ENCODE measurements at places on chromosomes 1 and 21.
A peak's percentile ranks its signal among the peaks of the same experiment; 100 is the strongest.

DNA sequence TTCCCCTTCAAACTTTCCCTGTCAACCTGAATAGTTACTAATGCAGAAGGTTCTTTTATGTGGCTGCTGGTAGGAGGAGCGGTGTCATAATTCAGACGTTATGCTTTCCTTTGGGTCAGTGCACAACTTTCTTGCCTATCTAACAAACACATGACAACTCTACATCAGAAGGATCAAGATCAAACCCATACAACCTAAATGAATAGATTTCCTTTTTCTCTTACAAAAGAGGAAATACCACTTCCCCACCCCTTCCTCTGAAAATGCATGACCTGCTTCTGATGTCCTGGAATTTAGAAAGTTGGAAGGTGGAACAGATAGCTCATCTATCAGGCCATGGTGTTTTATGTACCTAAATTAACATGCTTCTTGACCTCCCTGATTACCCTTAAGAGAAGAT, 75.7 kb upstream of the ADGRL4 start:
- no peak overlapping the region for H3K4me3 ChIP-seq
- no peaks in the 10 kb centered on the region for H3K27me3 ChIP-seq
- no peaks in the 10 kb centered on the region for H3K4me1 ChIP-seq
- H3K27ac ChIP-seq, result no peak overlapping the region

GRCh38 chr1:61852670-61853015, 110.4 kb downstream of the PATJ start:
- H3K4me3 ChIP-seq, result no peak overlapping the region
- no peak for DNase-seq
- H3K36me3 ChIP-seq, result no peaks in the 10 kb centered on the region
- no peak overlapping the region for H3K27ac ChIP-seq
- H3K4me1 ChIP-seq, result peaks cover 7% of the 10 kb centered on the region

DNA sequence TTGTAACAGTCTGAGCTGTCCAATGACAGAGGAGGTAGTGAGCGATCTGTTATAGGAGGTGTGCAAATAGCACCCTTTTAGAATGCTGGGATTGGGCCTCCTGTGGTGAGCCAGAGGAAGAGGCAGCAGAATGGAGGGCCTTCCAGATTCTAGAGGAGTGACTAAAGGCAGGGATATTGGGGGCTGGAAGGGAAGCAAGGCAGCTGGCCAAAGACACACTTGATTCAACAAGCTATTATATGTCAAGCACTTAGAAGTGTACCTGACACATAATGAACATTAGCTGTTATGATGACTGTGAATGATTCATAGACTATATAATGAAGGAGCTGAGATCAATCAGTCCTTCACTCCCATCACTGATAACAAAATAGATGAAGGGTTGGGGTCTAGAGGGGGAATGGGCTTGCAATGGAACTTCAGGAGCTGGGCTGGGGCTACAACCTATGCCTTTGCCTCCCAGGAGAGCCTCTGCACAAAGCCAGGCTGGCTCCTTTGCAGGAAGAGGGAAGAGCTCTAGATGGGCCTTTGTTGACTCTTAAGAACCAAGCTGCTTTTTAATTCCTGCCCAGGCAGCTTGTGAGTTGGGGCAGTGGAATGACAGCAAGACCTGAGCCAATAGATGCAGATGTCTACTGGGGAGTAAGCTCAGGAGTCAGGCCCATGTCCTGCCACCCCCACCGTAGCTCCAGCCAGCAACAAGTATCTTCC, 2.3 kb upstream of the MKNK1 start:
- no peak for DNase-seq
- H3K4me1 ChIP-seq, result peaks cover 55% of the 10 kb centered on the region
- no peaks in the 10 kb centered on the region for H3K36me3 ChIP-seq
- H3K4me3 ChIP-seq, result peak overlapping the region; percentile 72

- H3K27me3 ChIP-seq, result peaks cover 11% of the 10 kb centered on the region
- DNase-seq, result no peak
- no peaks in the 10 kb centered on the region for H3K36me3 ChIP-seq
- no peak overlapping the region for H3K27ac ChIP-seq
Measured at GRCh38 chr1:10753299-10753698, 43.1 kb downstream of the CASZ1 start.

DNA sequence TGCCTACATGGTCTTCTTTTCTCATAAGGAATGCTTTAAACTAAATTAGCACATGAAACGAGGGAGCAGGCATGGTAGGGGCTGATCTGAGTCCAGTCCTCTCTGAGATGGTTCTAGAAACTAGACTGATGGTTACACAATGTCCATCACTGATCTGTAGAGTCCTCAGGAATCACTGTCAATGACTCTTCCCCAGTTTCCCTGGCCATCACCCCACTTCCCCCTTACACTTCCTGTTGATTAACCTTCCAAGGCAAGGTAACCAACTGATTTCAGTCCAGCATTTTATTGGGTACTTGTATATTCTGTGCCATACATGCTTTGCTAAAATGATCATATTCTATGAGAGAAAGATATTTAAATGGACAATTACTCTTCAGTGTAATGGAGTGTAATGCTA, 100.6 kb upstream of the ARTN start:
- H3K4me1 ChIP-seq, result peaks cover 35% of the 10 kb centered on the region
- no peak for DNase-seq
- H3K36me3 ChIP-seq, result peaks cover 8% of the 10 kb centered on the region
- H3K4me3 ChIP-seq, result no peak overlapping the region

DNA sequence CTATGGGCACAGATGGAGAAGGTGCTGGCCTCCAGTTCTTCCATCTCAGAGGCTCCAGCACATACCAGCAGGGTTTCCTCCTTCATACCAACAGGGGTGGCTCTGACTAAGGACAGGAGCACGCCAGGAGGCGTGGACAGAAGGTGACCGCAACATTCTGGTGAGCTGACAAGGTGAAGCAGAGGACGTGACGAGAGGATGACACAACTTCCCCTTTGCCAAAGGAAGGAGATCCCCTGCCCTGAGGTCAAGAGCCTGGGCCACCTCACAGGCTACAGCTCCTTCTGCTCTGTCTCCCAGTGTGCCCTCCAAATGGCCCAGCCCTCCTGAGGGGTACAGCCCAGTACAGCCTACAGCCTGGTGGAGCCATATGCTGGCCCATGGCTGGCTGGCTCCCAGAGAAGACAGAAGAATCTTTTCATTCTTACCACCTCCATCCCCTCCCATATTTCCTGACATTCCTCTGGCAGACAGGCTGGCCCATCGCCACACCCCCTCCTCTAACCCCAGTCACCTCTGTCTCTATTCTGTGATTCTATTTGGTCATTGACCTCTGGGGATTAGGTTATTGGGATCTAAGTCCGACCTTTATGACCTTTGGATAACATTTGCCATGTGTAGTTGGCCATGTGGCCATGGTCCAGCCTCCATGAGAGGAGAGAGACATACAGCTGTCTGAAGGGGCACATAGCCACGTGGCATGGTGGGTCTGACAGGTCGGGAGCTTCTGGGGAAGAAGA, 5.1 kb upstream of the LAMB3 start:
- no peak overlapping the region for H3K4me3 ChIP-seq
- peak overlapping the region; percentile 45 for H3K27ac ChIP-seq
- H3K36me3 ChIP-seq, result no peaks in the 10 kb centered on the region
- no peak for DNase-seq

DNA sequence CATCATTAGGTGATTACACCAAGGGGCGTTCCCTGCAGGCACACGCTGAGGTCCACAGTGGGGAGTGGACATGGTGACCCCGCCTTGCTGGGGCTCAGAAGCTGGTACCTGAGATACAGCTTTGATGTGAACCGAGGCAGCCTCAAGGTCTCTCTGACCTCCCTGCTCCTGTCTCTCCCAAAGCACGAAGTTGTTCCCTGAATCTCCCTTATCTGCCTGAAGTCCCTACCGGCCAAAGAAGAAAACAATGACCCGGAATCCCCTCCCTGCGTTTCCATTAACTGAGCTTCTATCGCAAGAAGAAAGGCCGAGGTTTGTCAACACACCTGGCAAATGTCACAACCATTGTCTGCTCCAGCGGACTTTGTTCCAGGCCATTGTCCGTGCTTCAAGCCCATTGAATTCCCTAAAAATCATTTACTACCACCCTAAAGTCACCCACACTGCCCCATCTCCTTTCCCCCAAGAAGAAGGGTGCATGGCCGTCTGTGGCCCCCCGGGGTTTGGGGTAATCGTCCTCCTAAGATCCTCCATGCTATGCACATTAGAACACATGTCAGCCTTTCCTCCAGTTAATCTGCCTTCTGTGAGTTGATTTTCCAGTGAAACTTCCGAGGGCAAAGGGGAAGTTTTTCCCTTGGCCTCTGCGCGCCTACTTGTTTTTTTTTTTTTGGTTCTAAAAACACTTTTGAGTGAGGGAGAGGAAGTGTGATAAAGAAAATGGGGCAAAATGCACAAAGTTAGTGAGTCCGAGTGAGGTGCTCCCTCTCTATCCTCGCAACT, 48.1 kb upstream of the COL18A1 start:
- no peaks in the 10 kb centered on the region for H3K36me3 ChIP-seq
- peaks cover 7% of the 10 kb centered on the region for H3K4me1 ChIP-seq
- no peak for DNase-seq
- H3K27ac ChIP-seq, result no peak overlapping the region
- H3K4me3 ChIP-seq, result no peak overlapping the region
- peaks cover 42% of the 10 kb centered on the region for H3K27me3 ChIP-seq

GRCh38 chr1:182111496-182111895, 50.0 kb upstream of the ZNF648 start:
- H3K36me3 ChIP-seq, result peaks cover 2% of the 10 kb centered on the region
- H3K27ac ChIP-seq, result no peak overlapping the region
- DNase-seq, result no peak
- H3K27me3 ChIP-seq, result peaks cover 39% of the 10 kb centered on the region

DNA sequence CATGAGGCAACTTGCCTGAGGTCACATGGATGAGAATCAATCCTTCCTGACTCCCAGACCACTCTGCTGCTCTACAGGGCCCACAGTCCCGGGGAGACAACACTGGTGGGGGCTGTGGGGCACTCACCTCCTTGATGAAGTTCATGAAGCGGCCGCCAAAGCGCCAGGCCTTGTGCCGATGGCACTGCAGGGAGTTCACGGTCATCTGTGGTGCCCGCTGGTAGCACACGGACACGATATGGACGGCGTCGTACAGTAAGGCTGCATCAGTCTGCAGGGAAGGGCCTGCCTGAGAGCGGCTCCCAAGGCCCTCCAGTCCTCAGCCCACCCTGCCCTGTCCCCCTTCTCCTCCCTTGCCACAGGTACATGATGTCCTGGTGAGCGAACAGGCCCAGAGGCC, 175.3 kb downstream of the GRIK3 start:
- H3K27ac ChIP-seq, result no peak overlapping the region
- no peaks in the 10 kb centered on the region for H3K36me3 ChIP-seq
- peaks cover 74% of the 10 kb centered on the region for H3K27me3 ChIP-seq
- no peak for DNase-seq

GRCh38 chr1:205271277-205271676, 43.5 kb downstream of the TMCC2 start:
- no peak for DNase-seq
- H3K27ac ChIP-seq, result no peak overlapping the region
- no peak overlapping the region for H3K4me3 ChIP-seq
- H3K4me1 ChIP-seq, result peaks cover 15% of the 10 kb centered on the region
- H3K36me3 ChIP-seq, result no peaks in the 10 kb centered on the region
- peaks cover 4% of the 10 kb centered on the region for H3K27me3 ChIP-seq

DNA sequence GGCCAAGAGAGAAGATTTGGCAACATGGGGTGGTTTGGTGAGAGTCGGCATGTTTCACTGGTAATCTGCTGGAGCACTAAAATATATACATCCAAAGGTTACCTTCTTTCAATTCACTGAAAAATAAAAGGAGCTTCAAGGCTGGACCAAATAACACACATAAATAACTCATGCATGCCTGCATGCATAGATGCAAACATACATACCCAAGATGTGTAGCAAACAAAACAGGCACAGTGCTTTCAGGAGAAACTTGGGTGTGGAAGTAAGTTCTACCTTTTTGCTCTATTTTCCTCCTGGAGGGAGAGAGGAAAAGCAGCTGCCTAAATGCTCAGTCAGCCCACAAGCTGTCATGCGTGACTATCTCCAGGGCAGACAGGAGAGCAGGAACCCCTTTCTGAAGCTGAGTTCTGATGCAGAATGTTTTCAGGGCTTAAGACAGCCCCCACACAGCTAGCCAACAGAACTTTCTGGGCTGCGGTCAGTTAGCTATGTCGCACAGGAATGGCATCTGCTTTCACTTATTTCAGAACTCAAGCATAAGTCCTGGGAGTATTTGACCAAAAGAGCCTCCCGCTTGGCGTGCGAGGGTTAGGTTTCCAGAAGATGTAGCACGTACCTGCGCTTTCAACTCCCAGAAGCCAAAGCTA, 166.2 kb downstream of the TOMM20 start:
- DNase-seq, result no peak
- peak overlapping the region; percentile 59 for H3K4me3 ChIP-seq
- peaks cover 54% of the 10 kb centered on the region for H3K4me1 ChIP-seq
- no peaks in the 10 kb centered on the region for H3K27me3 ChIP-seq

DNA sequence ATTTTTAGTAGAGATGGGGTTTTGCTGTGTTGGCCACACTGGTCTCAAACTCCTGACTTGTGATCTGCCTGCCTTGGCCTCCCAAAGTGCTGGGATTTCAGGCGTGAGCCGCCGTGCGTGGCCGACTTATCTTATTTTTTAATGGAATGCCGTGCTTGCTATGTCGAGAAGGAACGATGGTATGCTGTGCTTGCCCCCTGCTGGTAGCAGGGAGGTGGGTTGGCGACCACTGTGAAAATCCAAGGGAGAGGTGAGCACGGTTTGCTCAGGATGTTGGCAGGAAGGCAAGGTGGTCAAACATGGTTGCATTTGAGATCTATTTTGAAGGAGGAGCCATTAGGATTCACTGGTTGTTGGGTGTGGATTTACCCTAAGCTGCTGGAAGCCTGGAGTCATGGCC, 45.8 kb upstream of the RCC2 start:
- no peaks in the 10 kb centered on the region for H3K36me3 ChIP-seq
- H3K27me3 ChIP-seq, result peaks cover 23% of the 10 kb centered on the region
- H3K4me1 ChIP-seq, result no peaks in the 10 kb centered on the region
- H3K27ac ChIP-seq, result no peak overlapping the region
- H3K4me3 ChIP-seq, result peak overlapping the region; percentile 26
- DNase-seq, result no peak

DNA sequence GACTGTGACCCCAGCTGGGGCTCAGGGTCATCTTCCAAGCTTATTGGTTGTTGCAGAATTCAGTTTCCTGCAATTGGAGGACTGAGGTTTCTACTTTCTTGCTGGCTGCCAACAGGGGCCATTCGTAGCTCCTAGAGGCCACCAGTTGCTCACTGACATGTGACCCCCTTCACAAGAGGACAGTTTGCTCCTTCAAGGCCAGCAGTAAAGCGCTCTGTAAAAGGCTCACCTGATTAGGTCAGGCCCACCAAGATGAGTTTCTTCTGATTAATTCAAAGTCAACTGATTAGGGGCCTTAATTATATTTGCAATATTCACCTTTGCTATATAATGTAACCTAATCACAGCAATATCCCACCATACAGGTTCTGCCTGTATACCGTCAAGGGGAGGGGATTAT, 68.9 kb downstream of the SLC9A1 start:
- peaks cover 5% of the 10 kb centered on the region for H3K4me1 ChIP-seq
- no peak overlapping the region for H3K27ac ChIP-seq

GRCh38 chr1:203085528-203086406, at the start of gene MYOG:
Gene MYOG, minus strand, starts transcription at chr1:203086012. Its CDS starts 51 bp downstream, at chr1:203085961.
- peaks cover 3% of the 10 kb centered on the region for H3K36me3 ChIP-seq
- peaks cover 57% of the 10 kb centered on the region for H3K27me3 ChIP-seq
- H3K27ac ChIP-seq, result no peak within 1 kb of the TSS
- DNase-seq, result no peak
